ENCODE measurements at places on chromosomes 12 and 14.

GRCh38 chr12:10069099-10069498 lies 29.7 kb downstream of the CLEC1A start:
- no peak for DNase-seq

DNA sequence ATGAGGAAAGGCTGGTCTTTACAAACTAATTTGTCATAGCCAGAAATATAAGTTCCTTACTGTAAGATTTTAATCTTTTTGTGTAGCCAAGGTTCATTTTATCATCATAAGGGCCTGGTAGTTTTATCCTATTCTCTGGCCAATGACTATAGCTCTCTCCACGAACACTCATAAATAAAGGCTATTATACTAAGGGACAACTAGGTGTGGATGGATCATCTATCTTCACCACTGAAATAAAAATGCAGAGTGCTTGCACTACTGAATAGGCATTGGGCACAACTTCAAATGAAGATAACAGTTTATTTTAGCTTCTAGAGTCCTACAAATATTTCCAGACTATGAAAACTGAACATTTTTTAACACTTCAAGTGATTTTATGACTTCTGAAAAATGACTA lies 698.6 kb downstream of the NOVA1 start:
- no peak for DNase-seq

- DNase-seq, result no peak
Measured at GRCh38 chr14:23371865-23372264, 744 bp upstream of the IL25 start.

- no peak for DNase-seq
Measured at GRCh38 chr14:72023128-72024042, 91.2 kb downstream of the RGS6 start.

DNA sequence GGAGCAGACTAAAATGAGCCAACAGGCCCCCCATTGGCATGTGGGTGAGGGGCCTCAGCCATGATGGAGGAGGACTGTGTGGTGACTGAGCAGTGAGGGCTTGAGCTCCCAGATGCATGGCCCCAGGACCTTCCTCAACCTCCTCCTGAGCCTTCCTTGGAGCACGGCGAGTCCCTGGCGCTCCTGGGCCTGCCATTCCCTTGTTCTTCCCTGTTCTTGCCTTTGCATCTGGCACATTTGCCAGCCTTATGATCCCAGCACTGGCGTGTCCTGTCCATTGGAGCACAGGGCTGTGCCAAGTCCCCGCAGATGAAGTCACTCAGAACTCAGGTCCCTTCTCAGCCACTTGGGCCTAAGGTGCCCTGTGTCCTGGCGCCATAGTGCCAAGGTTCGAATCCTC lies 40.3 kb upstream of the MEG3 start:
- DNase-seq, result no peak

- DNase-seq, result no peak
Measured at GRCh38 chr14:92710001-92710341, 38.5 kb downstream of the LGMN start.

GRCh38 chr14:46048127-46048526 lies 603.5 kb downstream of the RPL10L start:
- DNase-seq, result no peak

GRCh38 chr14:87170179-87170578 lies 822.8 kb downstream of the GALC start:
- no peak for DNase-seq

DNA sequence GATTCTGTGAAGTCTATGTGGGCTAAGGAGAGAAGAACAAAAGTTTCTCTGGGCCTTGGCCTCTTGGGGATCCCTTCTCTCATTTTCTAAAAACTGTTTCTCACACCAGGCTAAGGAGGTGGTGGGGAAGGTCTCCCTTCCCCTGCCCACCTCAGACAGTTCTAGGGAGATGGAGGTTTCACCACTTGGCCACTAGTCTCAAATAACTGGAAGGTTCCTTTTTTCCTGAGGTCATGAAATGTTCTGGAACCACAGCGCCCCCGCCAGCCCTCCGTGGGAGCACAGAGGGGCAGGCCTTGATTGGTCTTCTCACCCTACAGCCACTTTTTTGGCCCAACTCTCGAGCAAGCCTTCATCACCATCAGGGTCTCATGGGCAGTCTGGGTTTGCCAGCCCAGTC lies 12.6 kb downstream of the C12orf43 start:
- no peak for DNase-seq

DNA sequence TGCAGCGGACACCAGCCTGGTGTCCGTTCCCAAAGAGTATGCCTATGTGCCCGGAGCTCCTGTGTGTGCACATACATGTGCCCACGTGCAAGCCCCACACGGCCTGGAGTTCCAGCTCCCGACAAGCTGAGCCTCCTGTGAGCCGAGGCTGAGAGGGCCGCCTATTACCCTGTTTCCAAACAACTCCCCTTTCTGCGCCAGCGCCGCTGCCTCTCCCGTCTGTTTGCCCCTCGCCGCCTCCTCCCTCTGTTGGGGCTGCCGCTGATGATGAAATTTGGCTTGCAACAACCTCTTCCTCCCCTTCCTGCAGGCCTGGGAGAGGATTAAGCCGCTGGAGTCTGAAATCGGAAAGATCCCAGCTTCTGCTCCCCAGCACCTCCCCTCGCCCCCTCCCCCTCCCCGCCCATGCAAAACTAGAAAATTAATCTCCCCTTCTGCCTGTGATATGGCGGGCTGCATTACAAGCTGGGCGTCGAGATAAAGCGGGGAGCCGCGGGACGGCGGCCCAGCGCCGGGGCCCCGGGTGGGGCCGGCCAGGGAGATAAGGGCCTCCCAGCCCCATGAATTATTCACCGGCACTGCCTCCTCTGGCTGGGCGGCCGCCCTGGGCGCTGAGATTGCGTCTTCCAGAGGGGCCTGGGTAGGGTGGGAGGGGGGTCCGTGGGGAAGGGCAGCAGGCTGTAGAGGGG lies 6.8 kb upstream of the ASIC1 start:
- DNase-seq, result no peak

GRCh38 chr12:52604859-52605258 lies 3.6 kb upstream of the KRT72 start:
- DNase-seq, result no peak

- DNase-seq, result no peak
Measured at GRCh38 chr12:4562034-4562657, at the start of gene DYRK4. Gene DYRK4 (plus strand): TSS chr12:4562208. CDS start chr12:4562246, 38 bp downstream.

DNA sequence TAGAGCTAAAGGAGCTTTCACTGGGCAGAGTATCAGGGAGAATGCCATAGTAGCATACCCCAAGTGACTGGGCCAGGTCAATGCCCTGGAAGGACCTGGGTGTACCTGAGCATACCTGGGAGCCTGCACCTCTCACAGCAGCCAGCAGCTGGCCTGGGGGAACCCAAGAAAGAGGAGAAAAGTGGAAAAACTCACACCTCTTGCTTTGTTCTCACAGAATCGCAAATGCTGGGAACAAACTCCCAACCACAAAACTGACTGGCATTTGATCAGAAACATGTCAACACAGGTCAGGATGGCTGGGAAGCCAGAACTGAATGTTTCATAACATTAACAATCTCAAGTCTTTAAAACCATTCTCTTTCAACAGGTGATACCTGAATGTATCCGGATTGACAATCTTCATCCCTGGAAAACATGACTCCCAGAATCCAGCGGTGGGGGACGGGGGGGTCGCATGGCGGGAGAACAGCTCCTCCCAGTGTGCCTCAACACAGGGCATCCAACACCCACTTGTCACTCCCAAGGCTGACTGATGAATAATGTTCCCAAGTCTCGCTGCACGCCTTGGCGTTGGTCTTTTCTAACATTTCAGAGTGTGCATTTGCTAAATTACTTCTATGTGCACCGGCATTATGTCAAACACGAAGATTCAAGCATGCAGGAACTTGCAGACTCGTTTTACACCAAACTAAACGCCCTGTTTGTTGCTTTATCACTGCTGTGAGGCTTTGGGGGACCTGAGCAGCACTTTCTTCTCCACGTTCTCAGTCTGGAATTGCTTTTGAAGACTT lies 7.9 kb downstream of the FOXN3 start:
- no peak for DNase-seq

DNA sequence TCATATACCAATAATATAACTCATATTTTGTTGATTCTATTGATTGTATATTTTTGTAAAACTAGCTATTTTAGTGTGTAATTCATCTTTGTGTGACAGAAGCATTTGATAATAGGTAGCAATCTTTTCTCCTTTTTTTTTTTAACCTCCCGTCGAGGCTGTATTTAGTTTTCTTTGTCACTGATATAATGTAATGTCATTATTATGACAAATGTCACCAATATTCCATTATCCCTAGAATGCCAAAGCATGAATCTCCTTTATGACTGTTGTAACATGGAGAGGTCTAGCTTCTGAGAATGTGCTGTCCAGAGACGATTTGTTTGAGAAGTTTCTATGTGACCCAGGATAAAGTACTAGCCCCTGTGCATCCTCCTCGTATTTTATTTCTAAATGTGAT lies 639.0 kb upstream of the ATXN7L3B start:
- no peak for DNase-seq

GRCh38 chr12:18982226-18982949 lies 147.1 kb upstream of the PLEKHA5 start:
- no peak for DNase-seq

DNA sequence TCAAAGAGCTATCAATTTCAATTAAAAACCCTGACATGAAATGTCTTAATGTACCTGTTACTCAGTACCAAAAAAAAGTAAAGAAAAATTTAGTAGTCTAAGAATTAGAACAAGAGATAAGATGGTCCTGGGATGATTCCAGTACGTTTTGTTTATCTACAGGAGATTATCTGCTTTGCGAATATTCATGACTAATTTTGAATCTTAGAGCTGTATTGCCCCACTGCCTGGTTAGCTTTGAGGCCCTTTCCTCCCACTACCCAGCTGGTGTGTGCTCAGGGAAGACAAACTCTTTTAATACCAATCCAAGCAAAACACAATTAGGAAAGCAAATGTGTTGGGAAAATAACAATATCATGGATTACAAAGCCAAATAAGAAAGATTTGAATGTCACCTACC lies 263.5 kb downstream of the FOXG1 start:
- DNase-seq, result no peak

GRCh38 chr12:102811110-102811737 lies 105.8 kb downstream of the PAH start:
- no peak for DNase-seq

- no peak for DNase-seq
Measured at GRCh38 chr14:62029569-62029924, 267.3 kb downstream of the SNAPC1 start.

- no peak for DNase-seq
Measured at GRCh38 chr12:108734200-108734906, 3.0 kb upstream of the CORO1C start.

- no peak for DNase-seq
Measured at GRCh38 chr12:587132-588023, 75.9 kb downstream of the NINJ2 start.

GRCh38 chr12:65306366-65307168 lies 28.1 kb downstream of the MSRB3 start:
- DNase-seq, result no peak

Measured in stimulated activated CD8-positive, alpha-beta memory T cell treated with anti-CD3 and anti-CD28 coated beads, Interleukin-2, amount 100 ng/mL, for 48 hours (primary cell).